H1 (cell line): ENCODE measurements at places on chromosomes 12 and 14.

- no peak for DNase-seq
These were observed 447.0 kb downstream of the SLC16A7 start for GRCh38 chr12:60042835-60043234.

DNA sequence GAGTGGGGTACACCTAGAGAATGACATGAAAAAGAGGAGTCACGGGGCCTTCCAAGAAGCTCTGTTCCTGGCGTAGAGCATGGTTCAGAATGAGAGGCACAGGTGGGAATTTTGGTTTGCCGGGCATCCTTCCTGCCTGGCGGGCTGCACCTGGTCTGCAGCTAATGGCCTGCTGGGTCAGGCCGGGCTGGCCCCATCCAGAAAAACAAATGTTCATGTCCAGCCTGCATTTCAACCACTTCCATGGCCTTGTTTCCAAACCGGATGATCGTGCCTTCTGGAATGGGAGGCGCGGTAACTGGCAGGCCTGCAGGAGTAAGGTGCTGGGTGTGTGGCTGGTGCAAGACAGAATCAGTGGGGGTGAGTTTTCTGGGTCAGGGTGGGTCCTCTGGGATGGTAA lies 14.4 kb downstream of the TEAD4 start:
- no peak for DNase-seq

DNA sequence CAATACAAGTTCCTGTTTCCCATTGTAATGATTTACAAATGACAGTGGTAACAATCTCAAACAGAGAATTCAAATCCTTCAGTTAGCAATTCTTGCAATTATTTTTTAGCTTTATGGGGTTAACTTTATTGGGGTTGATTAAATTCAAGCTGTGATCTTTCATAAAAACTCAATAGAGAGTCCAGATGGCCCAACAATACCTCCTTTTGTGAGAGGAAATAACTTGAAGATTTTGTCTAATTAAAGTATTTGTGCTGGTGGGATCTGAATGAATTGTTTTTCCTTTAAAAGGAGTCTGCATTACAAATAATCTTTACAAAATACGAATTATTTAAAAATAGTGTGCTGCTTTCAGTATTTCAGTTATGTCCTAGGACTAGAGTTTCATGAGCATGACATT lies 4.4 kb upstream of the ARHGAP5 start:
- DNase-seq = no peak

DNA sequence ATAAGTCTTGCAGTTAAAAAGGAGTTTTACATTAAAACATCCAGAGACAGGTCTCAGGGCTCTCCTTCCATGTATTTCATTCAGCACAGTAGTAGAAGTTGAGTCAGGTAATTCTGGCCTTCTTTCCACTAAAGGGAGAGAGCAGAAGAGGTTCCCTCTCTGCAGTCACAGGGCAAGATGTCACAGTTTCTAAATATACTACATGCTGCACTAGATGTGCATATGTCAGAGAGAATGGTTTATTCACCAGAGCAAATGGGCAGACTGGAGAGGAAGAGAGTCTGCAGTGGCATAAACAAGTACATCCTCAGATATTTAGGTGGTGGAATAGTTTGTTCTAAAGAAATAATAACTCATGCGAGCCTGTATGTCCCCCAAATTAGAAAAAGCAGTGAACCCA lies 132.0 kb downstream of the KICS2 start:
- no peak for DNase-seq

DNA sequence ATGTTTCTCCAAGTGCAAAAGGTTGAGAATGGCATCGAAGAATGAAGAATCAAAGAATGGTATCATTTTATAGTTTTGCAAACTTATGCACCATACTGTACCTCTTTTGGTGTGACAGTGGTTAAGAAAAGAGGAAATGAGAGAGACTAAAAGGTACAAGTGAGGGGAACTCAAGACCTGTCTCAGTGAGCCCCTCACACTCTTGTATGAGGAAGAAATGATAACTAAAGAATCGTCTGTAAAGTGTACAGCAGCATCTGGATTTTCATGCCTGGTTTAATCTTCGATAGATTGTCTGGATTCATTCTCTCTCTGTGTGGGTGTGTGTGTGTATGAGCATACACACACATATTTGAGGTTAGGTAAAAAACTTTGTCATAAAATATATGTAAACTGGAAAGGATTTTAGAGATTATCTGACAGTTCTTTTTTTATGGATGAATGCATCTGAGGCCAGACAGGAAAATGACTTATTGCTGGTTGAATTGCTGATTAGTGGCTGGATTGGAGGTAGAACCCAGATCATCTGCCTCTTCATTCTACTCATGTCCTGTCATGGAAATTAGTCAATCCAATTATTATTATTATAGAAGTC lies 16.0 kb upstream of the SLC38A2 start:
- DNase-seq = no peak

GRCh38 chr12:89685363-89685972 lies 23.2 kb downstream of the ATP2B1 start:
- no peak for DNase-seq
